ENCODE measurements at places on chromosomes 11 and 22. TPM values are rescaled to one million over a fixed set of nuclear protein-coding genes. Genes with fewer than 3 reads are reported as not detected.

The FAM168A gene
- total RNA-seq: 9.0 TPM

The HBB gene
- total RNA-seq: 3,950 TPM

The DRD2 gene
- not detected for total RNA-seq

GRCh38 chr11:1195682-1196515 is 27.0 kb upstream of the MUC5B start:
- no peaks in the 10 kb centered on the region for H3K36me3 ChIP-seq
- no peaks in the 10 kb centered on the region for H3K27me3 ChIP-seq
- no peaks in the 10 kb centered on the region for H3K4me1 ChIP-seq
- no peak overlapping the region for H3K27ac ChIP-seq

DNA sequence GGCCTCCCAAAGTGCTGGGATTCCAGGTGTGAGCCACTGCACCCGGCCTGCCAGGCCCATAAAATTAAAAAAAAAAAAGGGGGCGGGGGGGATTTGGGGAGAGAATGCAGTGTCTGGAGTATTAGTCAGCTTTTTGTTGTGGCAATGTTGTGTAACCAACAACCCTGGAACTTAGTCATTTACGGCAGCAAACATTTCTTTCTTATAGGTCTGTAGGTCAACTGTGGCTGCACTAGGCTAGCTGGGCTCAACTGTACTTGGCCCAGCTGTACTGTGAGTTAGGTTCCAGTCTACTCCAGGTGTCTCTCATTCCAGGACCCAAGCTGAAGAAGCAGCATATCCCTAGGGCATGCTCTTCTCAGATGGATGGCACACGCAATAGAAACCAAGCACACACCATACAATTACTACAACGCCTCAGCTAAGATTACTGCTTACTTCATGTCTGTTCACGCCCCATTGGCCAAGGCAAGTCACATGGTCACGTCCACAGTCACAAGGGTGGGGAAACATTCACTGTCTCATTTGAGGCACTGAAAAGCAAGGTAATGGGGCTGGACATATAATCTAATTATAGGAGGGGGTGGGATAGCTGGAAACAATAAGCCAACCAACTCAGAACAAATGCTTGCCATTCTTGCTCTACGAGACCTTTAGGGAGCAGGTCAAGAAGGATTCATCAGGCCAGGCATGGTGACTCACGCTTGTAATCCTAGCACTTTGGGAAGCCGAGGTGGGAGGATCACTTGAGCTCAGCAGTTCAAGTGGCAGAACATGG is 10.4 kb upstream of the SPINDOC start:
- no peaks in the 10 kb centered on the region for H3K4me1 ChIP-seq
- DNase-seq: no peak
- no peaks in the 10 kb centered on the region for H3K27me3 ChIP-seq
- H3K27ac ChIP-seq: no peak overlapping the region
- H3K36me3 ChIP-seq: no peaks in the 10 kb centered on the region
- no peak overlapping the region for H3K4me3 ChIP-seq

DNA sequence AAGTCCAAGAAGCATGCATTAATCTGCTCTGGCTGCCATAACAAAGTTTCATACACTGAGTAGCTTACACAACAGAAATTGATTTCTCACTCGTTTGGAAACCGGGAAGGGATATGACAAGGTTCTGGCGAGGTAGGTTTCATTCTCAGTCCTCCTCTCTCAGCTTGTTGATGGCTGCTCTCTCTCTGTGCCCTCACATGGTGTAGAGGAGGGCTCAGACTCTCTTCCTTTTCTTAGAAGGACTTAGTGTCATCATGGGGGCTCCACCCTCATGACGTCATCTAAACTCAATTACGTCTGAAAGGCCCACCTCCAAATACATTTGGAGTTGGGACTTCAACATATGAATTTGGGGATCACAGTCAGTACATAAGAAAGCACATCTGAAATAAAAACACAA is 18.6 kb downstream of the GLYATL1 start:
- H3K4me3 ChIP-seq: no peak overlapping the region
- peak overlapping the region; percentile 62 for H3K27ac ChIP-seq
- H3K36me3 ChIP-seq: peaks cover 10% of the 10 kb centered on the region
- H3K27me3 ChIP-seq: no peaks in the 10 kb centered on the region
- no peaks in the 10 kb centered on the region for H3K4me1 ChIP-seq

GRCh38 chr11:3044004-3044403 is 13.2 kb downstream of the CARS1 start:
- H3K27ac ChIP-seq: peak overlapping the region; percentile 95
- no peak for DNase-seq
- H3K36me3 ChIP-seq: peaks cover 9% of the 10 kb centered on the region
- H3K4me1 ChIP-seq: peaks cover 46% of the 10 kb centered on the region
- no peaks in the 10 kb centered on the region for H3K27me3 ChIP-seq

GRCh38 chr11:47852053-47852452 is 3.9 kb upstream of the NUP160 start:
- no peak overlapping the region for H3K27ac ChIP-seq
- H3K27me3 ChIP-seq: no peaks in the 10 kb centered on the region
- H3K4me3 ChIP-seq: no peak overlapping the region

- DNase-seq: no peak
- H3K4me3 ChIP-seq: no peak overlapping the region
- no peak overlapping the region for H3K27ac ChIP-seq
- H3K4me1 ChIP-seq: no peaks in the 10 kb centered on the region
These were observed 72.1 kb upstream of the SLC22A12 start for GRCh38 chr11:64518928-64519327.

DNA sequence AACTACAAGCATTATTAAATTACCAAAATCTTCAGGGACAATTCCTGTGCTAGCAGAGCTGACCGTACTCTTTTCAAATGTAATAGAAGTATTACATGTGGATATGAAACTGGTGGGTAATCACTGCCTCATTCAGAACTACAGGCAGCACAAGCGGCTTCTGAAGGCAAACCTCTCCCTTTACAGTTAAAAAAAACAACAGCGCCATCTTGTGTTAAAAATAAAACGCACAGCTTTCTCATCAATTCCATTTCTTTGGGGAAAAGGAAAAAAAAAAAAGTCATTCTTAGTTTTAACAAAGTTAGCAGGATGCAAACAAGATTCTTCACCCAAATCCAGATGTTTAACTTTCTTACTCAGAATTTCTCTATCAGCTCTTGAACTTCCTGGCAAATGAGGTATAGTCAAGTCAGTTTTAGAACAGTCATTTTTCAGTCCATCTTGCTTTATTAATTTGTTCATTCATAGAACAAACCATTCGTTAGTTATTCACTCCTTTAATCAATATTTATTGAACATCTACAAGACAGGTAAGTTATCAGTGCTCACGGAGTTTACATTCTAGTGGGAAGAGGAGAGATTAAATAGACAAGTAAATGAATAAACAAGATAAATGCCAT is 331.8 kb upstream of the MPPED2 start:
- H3K27ac ChIP-seq: no peak overlapping the region
- no peak for DNase-seq
- H3K27me3 ChIP-seq: no peaks in the 10 kb centered on the region
- H3K4me3 ChIP-seq: no peak overlapping the region
- H3K4me1 ChIP-seq: no peaks in the 10 kb centered on the region
- peaks cover 2% of the 10 kb centered on the region for H3K36me3 ChIP-seq

DNA sequence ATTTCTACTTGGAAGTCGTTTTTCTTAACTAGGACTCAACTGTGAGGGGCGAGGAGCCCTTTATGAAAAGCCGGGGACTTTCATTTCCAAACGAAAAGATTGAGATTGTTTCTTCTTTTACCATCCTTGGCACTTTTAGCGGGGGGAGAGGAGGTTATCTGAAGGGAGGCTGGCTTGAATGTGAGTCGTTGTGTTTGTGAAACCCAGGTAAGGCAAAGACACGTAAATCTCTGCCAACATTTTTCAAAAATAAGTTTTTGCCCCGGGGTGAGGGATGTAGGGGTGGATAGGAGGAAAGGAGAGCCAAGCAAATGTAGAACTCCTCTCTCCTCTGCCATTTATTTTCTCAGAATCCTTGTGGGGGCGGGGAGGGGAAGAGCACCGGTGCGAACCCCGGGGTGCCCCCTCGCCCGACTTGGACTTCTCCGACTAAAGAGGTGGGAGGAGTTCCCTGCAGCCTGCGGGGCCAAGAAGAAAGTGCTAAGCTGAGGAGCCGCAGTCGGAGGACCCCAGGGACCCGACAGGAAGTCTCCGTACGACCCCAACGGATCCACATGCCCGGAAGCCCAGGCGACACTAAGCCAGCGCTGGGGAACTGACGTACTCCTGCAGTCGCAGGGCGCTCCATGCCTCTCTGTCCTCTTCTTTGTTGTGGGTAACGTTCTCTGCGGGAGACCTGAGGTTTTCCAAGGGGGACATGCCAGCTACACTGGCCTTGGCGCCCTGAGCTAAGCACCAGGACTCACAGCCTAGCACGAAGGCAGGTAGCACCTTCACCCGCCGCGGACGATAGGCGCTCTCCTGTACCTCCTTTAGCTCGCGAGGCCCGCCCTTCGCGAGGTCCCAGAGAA is 2.4 kb upstream of the WT1 start:
- H3K27me3 ChIP-seq: peaks cover 46% of the 10 kb centered on the region
- H3K36me3 ChIP-seq: no peaks in the 10 kb centered on the region
- no peak overlapping the region for H3K27ac ChIP-seq
- DNase-seq: no peak
- peaks cover 51% of the 10 kb centered on the region for H3K4me1 ChIP-seq

GRCh38 chr11:115705200-115705599 is 201.0 kb upstream of the CADM1 start:
- H3K36me3 ChIP-seq: no peaks in the 10 kb centered on the region
- H3K27me3 ChIP-seq: no peaks in the 10 kb centered on the region
- H3K4me3 ChIP-seq: no peak overlapping the region

GRCh38 chr11:93117565-93117964 is 80.2 kb downstream of the SLC36A4 start:
- H3K27ac ChIP-seq: no peak overlapping the region
- H3K4me3 ChIP-seq: no peak overlapping the region
- DNase-seq: no peak
- H3K36me3 ChIP-seq: no peaks in the 10 kb centered on the region
- no peaks in the 10 kb centered on the region for H3K27me3 ChIP-seq

- no peak overlapping the region for H3K27ac ChIP-seq
- no peak overlapping the region for H3K4me3 ChIP-seq
- H3K36me3 ChIP-seq: peaks cover 12% of the 10 kb centered on the region
- peaks cover 37% of the 10 kb centered on the region for H3K4me1 ChIP-seq
- no peaks in the 10 kb centered on the region for H3K27me3 ChIP-seq
These were observed 89.9 kb upstream of the APOA1 start for GRCh38 chr11:116927163-116927974.
